Stimulated activated CD8-positive, alpha-beta memory T cell treated with anti-CD3 and anti-CD28 coated beads, Interleukin-15, amount 100 ng/mL, for 4 hours (primary cell): ENCODE measurements at places on chromosomes 3 and 15.

- DNase-seq: no peak
Observed at GRCh38 chr3:29011966-29012365, 268.9 kb upstream of the RBMS3 start.

DNA sequence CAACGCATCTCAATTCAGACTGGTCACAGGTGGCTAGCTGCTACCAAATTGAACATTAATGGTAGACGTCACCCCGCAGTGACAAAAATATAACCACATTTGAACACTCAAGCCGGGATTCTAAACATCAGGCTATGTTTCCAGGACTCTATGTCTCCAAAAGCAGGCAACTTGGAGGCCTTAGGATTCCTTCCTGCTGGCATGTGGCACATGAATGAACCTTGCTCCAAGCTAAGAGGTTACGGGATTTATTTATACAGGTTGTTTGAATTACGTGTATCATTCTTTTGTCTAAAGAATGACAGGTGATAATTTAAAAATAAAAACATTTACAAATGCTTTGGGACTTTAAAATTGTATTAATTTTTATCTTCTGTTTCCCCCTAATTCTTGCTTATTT is 864.4 kb upstream of the CFAP20DC start:
- DNase-seq: no peak

GRCh38 chr15:41950489-41950888 is 21.9 kb downstream of the EHD4 start:
- DNase-seq: no peak

DNA sequence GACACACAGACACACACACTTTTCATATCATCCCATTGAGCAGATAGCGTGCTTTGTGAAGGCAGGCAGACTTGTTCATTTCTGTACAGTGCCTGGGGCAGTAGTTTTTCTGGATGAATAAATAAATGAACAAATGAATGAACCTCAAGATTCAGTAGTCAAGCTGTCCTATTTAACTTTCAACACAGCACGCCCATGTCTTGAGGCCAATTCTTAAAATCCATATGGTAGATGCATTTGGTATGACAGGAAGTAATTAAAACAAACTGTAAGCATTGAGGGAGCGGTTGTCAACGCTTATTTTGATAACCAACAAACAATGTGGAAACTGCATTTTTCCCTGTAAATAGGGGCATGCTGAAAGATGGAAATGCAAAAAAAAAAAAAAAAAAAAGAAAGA is 80.0 kb upstream of the BNC1 start:
- DNase-seq: no peak

DNA sequence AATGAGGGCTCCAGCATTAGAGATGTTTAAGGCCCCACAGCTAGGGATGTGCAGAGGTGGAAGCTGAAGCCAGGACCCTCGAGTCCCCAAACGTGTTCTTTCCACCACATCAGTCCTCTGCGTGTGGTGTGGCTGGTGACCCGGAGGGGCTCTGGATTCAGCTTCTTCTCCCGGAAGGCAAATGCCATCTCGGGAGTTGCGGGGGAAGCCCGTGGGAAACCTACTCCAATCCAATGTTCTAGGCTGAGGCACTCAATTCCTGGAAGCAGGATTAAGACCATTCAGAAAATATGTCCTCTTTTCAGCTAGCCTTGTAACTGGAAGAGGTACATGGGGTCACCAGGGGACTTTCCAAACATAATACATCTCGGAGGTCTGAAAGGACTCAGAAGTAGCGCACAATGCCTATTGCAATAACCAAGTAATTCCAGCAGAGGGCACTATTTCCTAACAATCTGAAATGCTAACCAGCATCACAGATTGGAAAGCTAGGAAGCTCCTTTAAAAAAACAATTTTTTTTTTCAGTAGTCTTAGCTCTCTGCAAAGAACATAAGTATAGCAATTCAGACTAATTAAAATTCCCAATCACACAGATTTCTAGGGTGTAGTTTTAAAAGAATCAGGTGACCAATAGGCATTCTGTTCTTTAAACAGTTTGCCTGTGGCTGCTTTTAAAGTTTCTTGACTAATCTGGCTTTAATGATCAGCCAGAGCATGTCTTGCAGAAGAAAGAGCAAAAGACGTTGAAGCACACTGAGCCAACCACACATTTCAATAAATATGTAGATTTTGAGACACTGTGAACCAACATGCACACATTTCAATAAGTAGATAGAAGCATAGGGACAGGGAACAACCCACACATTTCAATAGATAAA is 36.1 kb downstream of the BNC1 start:
- no peak for DNase-seq

DNA sequence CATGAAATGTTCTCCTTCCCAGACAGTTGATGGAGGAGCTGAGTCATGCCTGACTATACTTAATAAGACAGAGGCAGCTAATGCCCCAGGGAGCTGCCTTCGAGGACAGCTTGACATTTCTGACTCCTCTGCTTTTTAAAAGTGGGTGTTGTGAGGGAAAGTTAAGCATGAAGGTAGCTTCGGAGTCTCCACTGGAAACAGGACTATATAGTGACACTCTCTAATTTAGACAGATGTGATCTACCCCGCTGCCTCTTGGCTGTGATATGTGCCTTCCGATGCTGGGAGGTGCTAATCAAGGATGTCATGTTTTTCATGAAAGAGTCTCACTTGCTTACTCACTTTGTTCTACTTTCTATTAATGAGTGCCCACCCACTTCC is 72.7 kb downstream of the IL1RAP start:
- DNase-seq: peak; percentile 23

GRCh38 chr3:149476225-149476624 is 1.7 kb downstream of the TM4SF4 start:
- DNase-seq: no peak

GRCh38 chr15:63465104-63465503 is 39.3 kb upstream of the USP3 start:
- no peak for DNase-seq

DNA sequence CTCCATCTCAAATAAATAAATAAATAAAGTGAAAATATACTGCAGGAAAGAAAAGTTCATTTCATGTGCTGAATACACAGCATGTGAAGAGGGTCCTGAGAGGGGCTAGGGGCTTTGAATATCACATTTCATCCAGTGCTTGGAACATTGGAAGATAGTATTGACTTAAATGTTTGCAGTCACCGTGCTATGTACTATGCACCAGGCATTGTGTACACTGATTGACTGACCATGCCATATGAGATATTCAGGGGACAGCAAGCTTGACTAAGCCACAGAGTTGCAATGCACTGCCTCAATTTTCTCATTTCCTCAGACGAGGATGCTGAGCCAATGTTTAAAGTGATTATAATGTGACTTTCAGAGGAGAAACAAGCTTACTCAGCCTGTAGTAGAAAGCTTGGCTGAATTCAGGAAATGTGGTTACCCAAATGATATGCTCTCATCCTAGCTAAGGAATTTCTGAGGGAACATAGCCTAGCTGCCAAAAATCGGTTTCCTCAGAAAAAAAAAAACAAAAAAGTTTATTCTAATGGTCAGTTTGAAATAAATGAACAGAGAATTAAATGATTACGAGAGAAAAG is 557.9 kb downstream of the FGF12 start:
- no peak for DNase-seq

DNA sequence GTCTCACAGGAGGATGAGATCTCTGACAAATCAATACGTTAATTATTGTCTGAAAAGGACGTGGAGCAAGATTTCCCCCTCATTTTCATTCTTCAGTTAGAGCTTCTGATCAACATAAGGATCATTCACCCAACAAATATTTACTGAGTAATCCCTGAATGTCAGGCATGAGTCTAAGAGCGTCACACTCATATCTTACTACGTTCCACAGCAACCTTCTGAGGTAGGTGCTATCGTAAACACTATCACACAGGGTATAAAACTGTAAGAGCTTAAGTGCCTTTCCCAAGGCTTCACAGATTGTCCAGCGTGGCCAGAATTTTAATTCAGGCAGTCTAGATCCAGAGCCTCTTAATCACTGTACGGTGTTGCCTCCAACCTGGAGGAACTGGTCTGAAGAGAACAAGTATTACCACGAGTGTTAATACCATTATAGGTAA is 10.6 kb upstream of the TM4SF1 start:
- no peak for DNase-seq

- DNase-seq: no peak
Observed at GRCh38 chr3:8660175-8661118, 15.8 kb upstream of the SSUH2 start.

- peak; percentile 14 for DNase-seq
Observed at GRCh38 chr3:183513046-183513706, 42.3 kb downstream of the KLHL6 start.

DNA sequence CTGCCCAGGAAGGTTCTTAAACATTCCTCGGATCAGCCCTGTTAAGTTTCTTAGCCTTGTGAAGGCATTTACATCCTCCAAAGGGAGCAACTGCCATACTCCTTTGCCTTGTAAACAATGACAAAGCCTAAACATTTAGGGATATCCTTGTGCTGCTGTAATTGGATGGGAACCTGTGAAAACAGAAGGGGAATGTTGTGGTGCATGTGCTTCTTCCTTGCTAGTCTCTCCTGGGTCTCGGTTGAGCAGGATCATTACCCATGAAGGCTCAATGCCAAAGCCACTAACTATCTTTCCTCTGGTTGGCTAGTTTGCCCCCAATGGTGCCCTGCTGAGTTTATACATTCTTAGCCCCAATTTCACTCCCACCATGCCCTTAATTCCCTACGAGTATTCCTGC is 17.3 kb downstream of the CHRNA3 start:
- no peak for DNase-seq

DNA sequence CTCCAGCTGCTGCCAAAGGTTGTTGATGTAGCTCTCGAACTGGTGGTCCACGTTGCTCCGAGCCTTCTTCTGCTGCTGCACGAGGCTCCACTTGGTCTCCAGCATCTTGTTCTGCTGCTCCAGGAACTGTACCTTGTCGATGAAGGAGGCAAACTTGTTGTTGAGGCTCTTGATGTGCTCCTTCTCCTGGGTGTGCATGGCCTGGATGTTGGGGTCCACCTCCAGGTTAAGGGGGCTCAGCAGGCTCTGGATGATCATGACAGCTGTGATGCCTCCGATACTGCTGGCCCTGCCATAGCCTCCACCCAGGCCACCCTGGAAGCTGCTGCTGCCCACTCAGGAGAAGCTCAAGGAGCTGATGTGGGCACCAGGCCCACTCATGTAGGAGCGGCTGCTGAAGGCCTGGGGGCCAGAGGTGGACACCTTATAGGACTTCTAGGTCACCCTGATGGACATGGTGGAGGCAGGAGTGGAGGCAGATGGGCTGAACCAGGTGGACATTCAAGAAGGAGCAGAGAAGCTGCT is 14.9 kb upstream of the PSTPIP1 start:
- no peak for DNase-seq

DNA sequence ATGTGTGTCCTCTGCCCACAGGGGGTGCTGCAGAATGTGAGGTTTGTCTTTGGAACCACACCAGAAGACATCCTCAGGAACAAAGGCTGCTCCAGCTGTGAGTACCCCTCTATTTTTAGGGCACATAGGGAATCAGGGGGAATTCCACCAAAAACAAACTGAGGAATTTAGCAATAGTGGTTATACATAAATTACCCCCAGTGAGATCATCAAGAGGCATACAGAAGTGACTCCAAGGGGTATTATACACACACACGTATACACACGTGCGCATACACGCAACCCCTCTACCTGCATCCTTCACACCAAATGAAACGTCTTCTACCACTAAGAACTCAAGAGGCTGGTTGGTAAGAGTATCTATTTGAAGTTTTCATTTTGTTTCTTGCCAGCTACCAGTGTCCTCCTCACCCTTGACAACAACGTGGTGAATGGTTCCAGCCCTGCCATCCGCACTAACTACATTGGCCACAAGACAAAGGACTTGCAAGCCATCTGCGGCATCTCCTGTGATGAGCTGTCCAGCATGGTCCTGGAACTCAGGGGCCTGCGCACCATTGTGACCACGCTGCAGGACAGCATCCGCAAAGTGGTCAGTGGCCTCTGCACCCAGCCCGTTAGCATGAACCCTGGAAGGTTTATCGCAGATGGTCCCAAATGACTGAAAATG is 2.9 kb downstream of the THBS1 start:
- DNase-seq: no peak

DNA sequence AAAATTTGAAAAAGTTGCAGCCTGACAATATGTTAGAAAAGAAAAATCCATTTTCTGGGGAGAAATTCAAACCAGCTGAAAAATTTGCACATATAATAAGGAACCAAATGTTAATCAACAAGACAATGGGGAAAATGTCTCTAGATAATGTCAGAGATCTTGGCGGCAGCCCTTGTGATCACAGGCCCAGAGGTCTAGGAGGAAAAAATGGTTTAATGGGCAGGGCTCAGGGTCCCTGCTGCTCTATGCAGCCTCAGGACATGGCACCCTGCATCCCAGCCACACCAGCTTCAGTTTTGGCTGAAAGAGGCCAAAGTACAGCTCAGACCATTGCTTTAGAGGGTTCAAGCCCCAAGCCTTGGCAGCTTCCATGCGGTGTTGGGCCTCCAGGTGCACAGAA is 701.9 kb downstream of the IGSF11 start:
- DNase-seq: no peak

GRCh38 chr3:128991355-128991895 is 2.5 kb downstream of the CFAP92 start:
- no peak for DNase-seq

- no peak for DNase-seq
Observed at GRCh38 chr15:89457086-89457485, 39.3 kb downstream of the RHCG start.

GRCh38 chr3:134797741-134798451 is 2.8 kb downstream of the EPHB1 start:
- no peak for DNase-seq

- no peak for DNase-seq
Observed at GRCh38 chr15:71501344-71502076, 308.8 kb upstream of the NR2E3 start.

GRCh38 chr15:90560229-90560776 is 30.6 kb downstream of the CRTC3 start:
- no peak for DNase-seq

DNA sequence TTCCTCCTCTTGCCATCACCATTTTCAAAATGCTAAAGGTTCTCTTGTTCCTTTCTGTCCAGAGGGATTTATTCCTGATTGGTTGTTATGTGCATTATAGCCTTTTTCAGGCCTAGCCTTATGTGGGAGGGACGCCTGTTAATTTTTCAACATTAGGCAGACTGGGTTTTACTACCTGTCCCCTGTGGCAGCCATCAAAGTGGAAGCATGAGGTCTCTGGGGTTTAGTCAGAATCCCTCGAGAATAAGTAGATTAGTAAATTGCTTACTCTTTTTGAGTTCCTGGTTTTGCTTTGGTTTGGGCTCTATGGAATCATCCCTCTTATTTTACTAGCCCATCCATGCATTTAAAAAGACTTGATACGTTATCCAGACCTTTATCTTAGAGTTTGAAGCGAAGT is 32.4 kb downstream of the PAK2 start:
- DNase-seq: no peak

DNA sequence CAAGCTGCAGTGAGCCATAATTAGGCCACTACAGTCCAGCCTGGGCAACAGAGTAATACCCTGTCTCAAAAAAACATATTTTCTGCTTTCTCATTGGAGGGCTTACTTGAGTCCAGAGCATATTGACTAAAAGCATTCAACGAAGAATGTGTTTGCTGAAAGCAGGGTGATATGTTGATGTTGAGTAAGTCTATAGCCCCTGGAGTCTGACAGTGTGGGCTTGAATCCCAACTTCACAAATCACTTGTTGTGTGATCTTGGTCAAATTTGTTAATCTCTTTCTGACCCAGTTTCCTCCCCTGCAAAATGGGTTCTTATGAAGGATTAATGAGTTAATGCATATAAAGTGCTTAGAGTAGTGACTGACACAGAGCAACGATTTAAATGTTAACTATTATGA is 403.9 kb downstream of the MECOM start:
- DNase-seq: no peak
